ENCODE measurements at places on chromosomes 5 and 9.

DNA sequence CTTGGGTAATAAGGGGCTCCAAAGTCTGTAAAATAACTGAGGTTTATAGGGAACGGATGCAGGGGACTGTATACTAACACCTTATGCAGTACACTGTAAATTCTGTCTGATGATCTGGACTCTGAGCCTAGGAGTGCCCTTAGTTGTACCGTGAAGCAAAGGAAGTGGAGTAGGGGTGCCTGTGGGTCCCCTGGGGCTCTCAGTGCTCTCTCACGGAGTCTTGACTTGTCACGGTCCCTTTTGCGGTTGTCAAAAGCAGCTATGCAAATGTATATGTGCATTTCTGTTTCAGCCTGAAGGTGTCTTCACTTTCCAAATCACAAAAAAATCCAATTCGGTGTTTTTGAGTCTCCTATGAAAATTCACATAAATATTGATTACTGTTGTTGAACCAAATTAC is 17.8 kb downstream of the DMRT1 start:
- no peak for DNase-seq

DNA sequence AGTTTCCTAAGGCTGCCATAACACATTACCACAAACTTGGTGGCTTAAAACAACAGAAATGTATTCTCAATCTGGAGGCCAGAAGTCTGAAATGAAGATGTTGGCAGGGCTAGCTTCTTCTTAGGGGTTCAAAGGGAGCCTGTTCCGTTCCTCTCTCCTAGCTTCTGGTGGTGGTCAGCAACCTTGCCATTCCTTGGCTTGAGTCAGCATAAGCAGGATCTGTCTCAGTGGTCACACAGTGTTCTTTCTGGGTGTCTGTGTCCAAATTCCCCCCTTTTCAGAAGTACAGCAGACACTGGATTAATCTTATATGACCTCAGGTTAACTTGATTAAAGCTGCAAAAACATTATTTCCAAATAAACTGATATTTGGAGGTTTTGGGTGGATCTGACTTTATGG is 2.1 kb upstream of the OSMR start:
- DNase-seq = no peak

DNA sequence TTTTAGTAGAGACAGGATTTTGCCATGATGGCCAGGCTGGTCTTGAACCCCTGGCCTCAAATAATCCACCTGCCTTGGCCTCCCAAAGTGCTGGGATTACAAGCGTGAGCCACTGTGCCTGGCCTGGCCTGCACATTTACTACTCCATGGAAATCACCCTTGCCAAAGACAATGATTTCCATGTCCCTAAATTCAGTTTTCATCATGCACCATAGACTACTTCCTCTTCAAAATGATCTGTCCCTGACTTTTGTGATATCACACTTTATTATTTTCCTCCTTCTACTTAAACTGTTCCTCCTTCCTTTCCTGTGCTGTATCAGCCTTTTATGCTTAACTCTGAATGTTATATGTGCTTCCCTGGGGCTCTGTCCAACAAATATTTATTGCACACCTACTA is 20.3 kb downstream of the SLC28A3 start:
- DNase-seq = no peak

GRCh38 chr5:173016598-173017046 is 33.1 kb downstream of the ATP6V0E1 start:
- DNase-seq = no peak

DNA sequence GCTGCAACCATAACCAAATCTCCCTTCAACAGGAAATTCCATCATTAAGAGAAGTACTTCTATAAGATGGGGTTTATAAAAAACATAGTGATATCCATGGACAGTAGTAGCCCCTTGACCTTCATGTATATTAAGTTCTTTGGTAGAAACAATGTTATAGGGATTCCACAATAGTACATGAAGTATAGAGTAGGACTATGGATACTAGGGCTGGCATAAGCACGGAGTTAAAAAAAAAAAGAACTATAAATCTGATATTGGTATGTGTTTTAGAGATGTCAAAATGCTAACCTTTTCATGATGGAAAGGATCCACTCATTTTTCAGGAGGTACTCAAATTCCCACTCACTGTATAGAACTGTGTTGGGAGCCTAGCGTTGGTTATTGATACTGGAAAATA is 337.6 kb downstream of the FGF10 start:
- DNase-seq = no peak

DNA sequence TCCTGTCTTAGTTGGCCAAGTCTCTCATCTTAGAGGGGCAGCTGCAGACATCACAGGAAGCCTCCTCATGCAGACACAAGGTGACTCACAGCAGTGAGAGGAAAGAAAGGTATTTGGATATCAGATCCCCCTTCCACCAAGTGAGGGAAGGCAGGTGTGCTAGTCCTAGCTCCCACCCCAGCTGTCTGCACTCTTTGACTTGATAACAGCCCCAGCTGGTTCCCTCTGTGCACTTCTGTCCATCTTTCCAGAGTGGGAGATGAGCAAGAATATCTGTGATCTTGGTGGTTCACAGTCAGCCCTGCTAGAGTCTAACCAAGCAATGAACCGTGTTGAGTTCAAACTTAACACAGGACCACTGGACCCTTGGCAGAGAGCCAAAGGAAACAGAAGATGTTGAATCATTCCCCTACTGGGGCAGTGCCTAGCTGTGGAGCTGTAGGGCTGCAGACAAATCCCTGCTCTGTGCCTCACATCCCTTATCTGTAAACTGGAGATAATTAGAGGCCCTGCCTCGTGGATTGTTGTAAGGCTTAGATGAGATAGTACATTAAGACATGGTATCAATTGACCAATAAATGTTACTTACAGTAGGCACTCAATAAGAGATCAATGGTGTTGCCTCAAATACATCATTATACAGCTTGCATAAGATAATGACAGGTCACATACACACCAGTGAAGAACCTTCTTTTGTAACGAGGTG is 39.1 kb downstream of the SH3RF2 start:
- no peak for DNase-seq

DNA sequence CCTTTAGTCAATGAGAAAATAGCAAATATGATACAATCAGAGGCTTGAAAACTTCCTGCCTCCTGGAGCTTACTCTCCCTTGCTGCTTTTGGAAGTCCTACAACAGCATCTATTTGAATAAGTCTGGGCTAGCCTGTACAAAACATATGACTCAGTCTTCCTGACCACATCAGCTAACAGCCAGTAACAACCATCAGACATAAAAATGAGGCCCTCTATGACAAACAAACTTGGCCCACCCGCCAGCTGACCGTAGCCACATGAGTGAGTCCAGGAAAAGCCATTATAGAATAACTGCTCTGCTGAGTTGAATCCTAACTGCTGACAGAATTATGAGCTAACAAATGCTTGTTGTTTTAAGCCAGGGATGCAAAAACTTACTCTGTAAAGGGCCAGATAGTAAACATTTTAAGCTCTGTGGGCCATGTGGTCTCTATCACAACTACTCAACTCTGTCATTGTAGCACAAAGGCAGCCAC is 347.6 kb downstream of the PTPRD start:
- DNase-seq = peak; percentile 53

DNA sequence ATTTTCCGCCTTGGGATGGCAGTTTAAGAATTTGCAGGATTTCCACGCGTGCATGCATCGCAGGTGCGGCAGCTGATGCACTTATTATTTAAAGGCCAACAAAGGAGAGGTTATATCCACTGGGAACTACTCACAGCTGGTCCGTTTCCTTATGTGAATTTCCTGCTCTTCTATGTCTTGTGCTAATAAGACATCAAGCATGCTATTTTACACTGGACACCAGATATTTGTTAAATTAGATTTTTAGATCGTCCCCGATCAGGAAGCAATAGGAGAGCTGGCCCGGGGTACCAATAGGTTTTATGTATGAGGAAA is 476 bp upstream of the DTWD2 start:
- no peak for DNase-seq

- no peak for DNase-seq
These were observed 62.8 kb downstream of the DCP2 start for GRCh38 chr5:113039229-113039933.

DNA sequence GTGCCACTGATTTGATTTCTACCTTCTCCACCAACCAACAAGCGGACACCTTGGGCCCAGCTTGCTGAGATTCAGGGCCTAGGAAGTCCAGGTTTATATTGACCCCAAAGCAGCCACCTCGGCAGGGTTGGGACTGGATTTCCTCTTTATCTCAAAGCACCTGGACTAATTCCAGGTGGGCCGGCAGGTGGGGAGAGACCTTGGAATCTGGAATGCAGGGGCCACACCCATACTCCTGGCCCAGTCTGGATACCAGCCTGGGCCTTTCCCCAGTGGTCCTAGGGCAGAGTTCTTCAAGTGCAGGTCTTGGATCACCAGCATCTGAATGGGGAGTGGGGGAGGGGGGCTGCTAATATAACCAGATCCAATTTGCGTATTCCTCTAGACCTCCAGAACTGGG is 93.1 kb downstream of the PCDH1 start:
- DNase-seq = no peak

GRCh38 chr5:126846344-126846743 is 69.4 kb downstream of the LMNB1 start:
- no peak for DNase-seq

DNA sequence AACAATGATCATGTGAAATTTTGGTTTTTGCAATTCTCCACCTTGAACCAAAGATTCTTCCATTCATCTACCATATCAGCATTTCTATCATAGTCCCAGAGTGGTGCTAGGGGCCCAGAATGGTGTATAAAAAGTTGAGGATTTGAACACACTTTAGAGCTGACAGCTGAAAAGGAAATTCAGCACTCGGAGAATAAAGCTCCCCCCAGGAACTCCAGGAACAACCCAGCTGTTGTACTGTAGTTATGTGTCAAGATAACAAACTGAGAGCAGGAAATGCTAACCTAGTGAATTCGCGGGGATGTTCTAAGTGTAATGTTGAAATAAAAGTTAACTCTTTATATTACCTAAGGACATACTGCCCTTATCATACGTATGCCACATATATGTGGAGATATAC is 216.7 kb downstream of the NFIB start:
- peak; percentile 71 for DNase-seq

DNA sequence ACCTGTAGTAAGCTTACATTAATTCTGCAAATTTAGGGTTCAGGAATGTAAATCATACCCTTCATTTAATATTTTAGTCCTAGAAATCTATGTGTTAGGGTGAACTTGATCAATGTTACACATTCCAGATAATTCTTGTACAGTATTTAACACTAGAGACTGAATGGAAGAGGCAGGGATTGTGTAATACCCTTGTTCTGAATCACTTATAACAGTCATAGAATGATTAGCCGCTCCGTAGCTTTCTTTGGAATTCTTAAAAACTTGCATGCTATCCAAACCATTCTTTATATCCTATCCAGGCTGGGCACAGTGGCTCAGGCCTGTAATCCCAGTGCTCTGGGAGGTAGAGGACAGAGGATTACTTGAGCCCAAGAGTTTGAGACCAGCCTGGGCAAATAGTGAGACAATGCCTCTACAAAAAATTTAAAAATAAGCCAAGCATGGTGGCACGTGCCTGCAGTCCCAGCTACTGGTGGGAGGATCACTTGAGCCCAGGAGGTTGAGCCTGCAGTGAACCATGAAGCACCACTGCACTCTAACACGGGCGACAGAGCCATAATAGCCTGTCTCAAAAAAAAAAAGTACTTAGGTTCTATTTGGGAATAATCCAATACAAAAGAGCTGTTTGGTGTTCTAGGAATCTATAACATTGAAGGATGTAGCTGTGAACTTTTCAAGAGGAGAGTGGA is 8.3 kb downstream of the ZNF483 start:
- no peak for DNase-seq

DNA sequence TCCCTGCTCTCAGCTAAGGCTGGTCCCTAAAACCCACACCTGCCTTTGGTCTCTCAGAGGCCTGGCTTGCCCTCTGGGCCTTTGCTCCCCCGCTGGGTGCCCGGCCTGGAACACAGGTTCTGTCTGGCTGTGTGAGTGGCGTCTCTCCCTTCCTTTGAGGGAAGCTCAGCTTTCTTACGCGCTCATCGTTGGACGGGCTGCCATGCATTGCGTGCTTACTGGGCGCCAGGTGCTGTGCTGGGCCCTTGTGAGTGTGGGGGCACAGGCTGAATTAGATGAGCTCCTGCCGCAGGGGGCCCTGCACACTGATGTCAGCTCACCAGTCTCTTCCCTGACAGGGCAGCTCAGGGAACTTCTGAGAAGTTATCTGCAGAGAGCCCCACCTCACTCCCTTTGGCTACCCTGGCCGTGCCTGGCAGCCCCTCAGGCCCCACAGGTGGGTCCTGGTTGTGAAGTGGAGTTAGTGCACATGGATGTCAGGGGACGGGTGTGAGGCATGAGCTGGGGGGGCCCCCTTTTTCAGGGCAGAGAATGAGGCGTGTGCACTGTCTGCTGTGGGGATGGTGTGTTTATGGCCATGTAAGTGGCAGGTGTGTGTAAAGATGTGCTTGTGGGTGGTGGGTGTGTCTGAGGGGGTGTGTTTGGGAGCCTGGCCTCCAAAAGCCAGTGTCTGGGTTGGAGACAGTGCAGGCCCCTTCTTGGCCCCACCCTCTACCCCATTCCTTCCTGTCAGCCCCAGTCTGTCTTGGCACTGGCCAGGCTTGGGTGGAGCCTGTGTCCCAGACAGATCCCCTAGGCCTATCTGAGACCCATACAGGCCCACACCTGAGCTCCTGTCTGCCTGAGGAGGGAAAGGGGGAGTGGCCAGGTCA is 7.5 kb upstream of the RMND5B start:
- DNase-seq = no peak

All from skin of body (tissue), 3 donors.